NCI-H187 treated with DMSO at 0.1 percent for 48 hours (cell line): ENCODE measurements at places on chromosomes 2 and 18.

DNA sequence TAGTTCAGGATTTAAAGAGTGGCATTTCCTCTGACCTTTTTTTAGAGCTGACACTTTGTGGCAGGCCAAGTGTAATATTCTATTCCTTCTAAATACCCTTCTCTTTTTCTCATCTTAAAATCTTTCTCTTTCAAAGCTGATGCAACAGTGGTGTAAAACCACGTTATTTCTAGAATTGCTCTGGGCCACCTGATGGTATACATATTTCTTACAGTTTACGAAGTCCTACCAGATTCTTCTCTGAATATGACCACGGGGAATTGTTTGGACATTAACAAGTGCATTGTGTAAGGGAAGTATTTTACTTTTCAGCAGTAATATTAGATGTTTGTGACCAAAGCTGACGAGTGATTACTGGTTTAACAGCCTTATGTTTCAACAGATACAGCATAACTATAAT lies 109.9 kb downstream of the PTPRM start:
- DNase-seq, result no peak

DNA sequence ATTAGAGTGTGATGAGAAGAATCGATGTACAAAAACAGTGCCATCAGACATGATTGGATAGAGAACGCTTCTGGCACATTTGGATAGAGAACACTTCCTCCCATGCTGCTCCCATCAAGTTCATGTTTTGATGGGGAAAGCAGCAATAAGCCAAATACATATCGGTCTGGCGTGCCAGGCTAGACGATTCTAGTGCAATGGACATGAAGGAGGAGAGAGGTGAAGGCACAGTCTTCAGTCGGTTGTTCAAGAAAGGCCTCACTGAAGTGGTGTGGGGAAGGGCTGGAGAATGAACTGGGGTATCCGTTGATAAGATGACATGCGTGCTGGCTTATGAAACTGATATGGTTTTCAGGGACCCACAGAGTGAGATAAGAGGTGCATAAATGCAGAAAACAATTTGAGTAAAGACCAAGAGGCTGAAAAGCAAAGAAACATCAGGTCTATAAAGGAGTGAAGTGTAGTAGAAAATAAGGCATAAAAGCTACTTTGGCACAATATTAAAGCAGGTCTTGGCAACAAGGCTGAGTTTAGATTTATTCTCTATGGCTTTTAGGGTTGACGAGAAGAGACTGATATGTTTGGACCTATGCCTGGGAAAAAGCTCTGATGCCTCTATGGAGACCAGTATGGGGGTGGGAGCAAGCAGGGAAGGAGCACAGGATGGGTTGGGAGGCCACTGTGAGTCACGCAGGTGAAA lies 117.6 kb upstream of the PIEZO2 start:
- DNase-seq, result no peak

DNA sequence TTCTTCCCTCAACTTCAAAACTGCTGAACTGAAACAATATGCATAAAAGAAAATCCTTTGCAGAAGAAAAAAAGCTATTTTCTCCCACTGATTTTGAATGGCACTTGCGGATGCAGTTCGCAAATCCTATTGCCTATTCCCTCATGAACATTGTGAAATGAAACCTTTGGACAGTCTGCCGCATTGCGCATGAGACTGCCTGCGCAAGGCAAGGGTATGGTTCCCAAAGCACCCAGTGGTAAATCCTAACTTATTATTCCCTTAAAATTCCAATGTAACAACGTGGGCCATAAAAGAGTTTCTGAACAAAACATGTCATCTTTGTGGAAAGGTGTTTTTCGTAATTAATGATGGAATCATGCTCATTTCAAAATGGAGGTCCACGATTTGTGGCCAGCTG lies 8.4 kb downstream of the HOXD8 start:
- DNase-seq, result no peak

DNA sequence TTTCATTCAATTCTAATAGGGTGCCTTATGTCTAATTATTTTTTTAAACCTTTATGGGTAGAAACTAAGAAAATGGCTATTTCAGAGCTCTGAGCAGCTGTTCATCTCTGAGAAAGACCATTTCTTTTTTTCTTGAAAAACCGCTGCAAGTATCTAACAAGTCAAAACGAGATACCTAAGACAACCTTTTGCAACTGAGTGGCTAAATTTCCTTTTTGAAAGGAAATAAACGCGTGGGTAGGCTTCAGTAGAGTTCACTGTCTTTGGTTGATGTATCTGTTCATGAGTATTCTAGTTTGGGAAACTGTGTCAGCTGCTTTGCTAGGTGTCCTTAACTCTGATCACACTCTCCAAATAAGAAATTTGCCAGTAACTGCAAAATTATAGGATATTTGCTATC lies 104.3 kb upstream of the LINC00305 start:
- no peak for DNase-seq

DNA sequence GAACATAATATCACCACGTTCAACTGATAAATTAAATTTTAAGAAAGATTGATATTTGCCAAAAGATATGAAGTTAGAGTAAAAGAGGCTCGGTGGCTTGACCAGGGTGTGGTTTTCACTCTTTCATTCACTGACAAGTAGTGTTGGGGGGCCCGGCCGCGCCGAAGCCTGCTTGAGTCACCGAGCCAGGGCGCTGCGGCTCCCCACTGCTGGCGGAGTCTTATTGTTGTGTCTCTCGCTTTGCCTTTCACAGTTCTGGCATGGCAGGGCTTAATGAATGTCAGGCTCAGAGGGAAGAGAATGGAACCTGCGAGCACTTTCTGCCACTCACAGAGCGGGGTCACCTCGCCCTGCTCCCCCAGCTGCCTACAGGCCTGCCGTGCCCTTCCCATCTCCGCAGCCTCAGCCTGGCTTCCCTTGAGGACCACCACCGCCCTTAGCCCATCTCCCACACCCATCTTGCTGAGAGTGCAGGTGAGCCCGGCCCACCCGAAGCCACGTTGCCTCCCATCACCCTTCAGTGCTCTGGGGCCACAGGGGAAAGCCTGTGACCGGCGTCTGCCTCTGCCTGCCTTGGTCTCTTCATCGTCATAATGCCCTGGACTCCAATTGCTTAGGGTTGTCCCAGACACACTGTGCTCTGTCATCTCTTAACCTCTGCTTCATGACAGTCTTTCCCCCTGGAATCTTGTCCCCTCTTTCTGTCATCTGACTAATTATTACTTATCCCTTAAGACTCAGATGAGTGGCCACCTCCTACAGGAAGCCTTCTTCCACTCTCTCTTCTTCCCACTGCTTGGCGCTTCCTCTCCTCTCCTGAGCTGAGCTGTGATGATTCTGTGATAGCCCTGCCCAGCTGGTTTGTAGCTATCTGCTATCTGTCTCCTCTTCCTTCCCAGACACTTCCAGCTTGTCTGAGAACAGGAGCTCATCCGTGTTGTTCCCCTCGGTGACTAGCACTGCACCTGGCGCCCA lies 142.5 kb downstream of the FAM210A start:
- DNase-seq, result no peak

- DNase-seq, result no peak
These were observed 17.8 kb downstream of the CHST10 start for GRCh38 chr2:100399714-100400113.

GRCh38 chr18:23171581-23172156 lies 36.4 kb downstream of the CABLES1 start:
- no peak for DNase-seq
